ENCODE measurements at places on chromosomes 7 and 10.

GRCh38 chr10:87038786-87039185 lies 18.7 kb downstream of the FAM25A start:
- no peak for DNase-seq

GRCh38 chr7:40148671-40149070 lies 13.9 kb downstream of the SUGCT start:
- DNase-seq, result no peak

DNA sequence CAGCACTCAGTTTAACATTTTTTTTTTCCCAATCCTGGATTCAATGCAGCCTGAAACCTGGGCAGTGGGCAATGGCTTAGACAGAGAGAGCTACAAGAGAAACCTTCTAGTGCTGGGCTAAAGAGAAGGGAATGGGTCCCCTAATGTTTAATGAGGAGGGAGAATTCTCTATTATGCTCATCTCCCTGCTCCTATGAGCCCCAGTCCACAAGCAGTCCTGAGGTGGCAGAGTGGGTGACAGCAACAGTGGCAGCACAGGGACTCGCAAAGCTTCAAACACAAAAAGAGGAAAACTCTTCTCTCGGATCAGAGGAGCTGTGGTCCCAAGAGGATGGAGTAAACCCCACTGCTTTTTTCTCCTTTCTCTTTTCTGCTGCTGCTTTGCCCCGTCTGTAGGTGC lies 36.5 kb downstream of the COBL start:
- no peak for DNase-seq

- DNase-seq, result peak; percentile 82
Observed at GRCh38 chr10:79431891-79432831, 13.3 kb downstream of the ZCCHC24 start.

- peak; percentile 63 for DNase-seq
Observed at GRCh38 chr7:2403718-2404648, 572 bp downstream of the CHST12 start.

DNA sequence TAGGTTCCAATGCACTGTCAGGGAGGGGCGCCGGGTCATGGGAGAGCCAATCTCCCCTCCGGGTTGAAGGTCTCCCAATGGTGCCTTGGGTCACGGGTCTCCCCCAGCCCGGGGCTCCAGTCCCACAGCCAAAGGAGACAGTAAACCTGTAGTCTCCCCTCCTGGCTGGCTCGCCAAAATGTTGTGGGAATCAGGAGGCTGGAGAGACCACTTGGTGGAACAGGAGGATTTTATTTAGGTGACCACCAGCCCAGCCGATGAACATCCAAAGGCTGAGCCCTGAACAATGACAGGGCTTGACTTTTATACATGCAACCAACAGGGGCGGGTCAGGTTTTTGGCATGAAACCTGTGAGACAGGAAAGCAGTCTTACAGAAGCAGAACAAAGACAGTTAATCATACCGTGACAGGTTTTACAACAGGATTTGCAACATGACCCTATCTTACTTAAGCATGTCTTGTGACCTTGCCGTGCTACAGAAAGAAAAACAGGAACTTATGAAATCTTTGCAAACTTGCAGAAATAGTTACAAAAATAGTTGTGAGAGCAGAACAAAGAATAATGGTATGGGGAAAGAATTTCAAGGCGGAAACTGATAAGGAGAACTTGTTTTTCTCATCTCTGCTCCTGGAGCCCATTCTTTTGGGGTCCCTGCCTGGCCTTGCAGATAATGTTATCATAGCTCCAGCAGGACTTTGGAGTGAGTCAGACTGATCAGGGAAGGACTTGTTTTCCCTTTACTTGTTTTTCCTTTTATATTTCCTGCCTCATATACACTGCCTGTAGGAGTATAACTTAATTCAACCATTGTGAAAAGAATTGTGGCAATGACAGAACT lies 7.1 kb downstream of the ERV3-1 start:
- no peak for DNase-seq

DNA sequence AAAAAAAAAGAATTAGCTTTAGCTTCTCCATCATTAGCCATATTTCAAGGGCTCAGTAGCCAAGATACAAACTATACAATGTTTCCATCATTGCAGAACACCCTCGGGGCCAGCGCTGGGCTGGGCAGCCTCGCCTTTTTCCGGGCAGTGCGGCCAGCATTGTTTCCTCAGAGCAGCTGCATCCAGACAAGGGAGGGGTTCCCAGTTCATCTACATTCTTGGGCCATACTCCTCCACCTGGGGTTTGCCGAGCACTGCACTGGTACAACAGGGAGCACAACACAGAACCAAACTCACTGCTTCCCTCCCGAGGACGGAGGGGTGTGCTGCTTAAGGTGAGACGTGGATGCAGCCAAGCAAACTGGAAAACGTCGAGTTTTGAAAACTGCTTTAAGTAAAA lies 2.4 kb upstream of the PKD1L1 start:
- DNase-seq, result peak; percentile 52

DNA sequence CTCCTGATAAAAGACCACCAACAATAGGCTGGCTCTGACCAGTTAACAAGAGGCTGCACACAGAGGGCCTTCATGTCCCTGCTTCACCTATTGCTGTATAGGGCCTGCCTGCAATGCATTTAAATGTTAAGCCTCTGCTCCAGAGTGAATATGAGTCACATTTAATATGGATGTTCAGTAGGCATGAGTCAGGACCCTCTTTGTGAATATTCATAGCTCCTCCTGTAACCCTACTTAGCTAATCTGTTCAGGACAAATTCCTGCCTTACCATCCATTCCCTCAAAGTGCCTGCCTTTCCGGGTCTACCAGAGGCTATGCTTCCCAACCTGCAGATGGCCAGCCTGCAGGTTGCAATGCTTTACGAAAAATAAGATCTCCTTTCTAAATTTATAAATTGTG lies 32.5 kb downstream of the ARHGAP22 start:
- no peak for DNase-seq

GRCh38 chr10:121025731-121026130 lies 174.6 kb downstream of the WDR11 start:
- DNase-seq, result no peak

GRCh38 chr7:95047291-95047690 lies 139.9 kb downstream of the PPP1R9A start:
- DNase-seq, result no peak

DNA sequence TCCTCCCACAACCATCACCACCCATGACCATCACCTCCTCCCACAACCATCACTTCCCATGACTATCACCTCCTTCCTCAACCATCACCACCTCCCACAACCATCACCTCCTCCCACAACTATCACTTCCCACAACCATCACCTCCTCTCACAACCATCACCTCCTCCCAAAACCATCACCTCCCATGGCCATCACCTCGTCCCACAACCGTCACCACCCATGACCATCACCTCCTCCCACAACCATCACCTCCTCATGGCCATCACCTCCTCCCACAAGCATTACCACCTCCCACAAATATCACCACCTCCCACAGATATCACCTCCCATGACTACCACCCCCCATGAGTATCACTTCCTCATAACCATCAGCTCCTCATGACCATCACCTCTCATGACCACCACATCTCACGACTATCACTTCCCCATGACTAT lies 52.2 kb downstream of the PDGFA start:
- peak; percentile 8 for DNase-seq

DNA sequence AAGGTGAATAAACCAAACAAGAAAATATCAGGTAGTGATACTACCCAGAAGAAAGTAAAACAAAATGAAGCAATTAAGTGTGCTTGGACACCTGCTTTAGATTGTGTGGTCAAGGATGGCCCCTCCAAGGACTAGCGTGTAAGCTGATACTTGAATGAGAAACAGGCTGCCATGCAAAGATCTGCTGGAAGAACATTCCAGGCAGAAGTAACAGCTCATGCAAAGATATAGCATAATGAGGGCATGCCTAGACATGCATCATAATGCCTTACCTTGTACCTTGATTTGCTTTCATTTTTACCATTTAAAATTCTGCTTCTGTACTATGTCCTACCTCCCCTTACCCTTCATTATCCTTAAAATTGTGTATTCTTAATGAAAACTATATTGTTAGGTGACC lies 74.8 kb upstream of the HDAC9 start:
- no peak for DNase-seq

DNA sequence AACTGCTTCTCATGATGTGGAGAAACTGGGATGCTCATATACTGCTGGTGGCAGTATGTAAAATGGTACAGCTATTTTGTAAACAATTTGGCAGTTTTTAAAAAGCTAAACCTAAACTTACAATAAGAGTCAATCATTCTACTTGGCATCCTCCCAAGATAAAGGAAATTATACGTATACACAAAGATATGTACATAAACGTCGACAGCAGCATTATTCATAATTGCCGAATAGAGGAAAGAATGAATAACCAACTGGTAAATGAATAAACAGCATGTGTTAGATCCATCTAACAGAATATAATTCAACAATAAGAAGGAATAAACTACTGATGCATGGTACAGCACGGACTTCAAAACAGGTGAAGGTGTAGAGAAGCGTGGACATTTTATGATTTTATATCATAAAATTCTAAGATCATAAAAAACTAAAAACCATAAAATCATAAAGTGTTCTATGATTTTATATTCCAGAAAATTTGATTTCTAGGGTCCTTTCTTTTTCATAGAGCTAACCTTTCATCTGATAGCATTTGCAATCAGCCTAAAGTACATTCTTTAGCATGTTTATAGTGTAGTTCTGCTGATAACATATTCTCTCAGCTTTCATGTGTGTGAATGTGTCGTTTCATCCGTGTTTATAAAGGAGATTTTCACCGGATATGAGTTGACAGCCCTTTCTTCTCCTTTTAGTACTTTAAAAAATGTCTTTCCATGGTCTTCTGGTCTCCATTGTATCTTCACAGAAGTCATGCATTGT lies 261.5 kb downstream of the DIP2C start:
- no peak for DNase-seq

DNA sequence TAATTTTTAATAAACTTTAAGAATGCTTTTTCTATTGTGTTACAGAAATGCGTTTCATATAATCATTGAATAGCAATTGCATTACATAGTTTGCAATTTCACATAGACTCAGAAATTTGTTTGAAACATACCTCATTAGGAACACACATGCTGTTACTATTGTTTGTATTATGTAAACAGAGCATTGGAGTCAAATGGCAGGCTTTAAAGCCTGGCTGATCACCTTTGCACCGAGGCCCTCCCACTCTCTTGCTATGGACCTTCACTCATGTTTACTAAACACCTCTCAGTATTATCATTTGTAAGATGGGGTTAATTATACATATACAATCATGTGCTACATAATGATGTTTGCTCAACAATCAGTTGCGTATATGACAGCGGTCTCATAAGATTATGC lies 203.6 kb upstream of the NPSR1 start:
- DNase-seq, result no peak

DNA sequence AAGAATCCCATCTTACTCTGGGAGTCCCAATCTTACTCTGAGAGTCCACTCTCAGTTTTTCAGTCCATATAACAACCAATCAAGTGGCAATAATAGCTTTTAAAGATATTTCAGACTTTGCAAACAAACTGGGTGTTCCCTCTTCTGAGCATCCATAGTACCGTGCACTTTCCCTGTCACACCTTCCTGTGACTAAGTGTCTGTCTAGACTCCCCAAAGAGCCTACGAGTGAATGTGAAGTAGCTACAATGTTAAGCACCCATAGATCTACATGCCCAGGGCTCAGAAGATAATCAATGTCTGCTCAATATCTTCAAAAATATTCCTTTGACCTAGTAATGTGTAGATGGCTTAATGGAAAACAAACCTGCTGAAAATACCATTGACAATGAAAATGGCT lies 95.6 kb upstream of the ASAH2 start:
- no peak for DNase-seq

DNA sequence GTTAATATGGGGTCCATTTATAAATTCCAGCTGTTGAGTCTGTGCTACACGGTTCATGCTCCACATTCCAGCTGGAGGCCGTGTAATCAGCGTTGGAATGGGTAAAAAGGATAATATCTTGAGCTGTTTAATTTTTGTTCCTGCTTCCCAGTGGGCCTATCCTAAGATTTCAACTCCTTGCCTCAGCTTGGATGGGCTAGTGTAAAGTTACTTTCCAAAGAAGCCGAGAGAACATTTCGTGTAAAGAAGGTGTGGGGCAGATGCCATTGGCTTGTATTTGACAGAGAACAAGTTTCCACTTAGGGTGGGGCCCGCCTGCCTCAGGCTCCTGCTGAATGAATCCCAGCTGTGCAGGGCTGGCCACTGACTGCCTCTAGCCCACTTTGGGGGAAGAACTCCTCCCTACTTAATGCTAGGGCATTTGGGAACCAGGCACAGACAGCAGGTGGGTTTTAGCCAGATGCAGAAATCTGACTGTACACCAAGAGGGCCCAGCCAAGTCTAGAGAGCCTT lies 125.9 kb upstream of the LYZL2 start:
- DNase-seq, result peak; percentile 93

GRCh38 chr7:48088559-48089045 lies 463 bp upstream of the UPP1 start:
- DNase-seq, result peak; percentile 74

GRCh38 chr10:10685566-10685965 lies 332.1 kb upstream of the CELF2 start:
- no peak for DNase-seq
